ENCODE measurements at places on chromosomes 3 and 15.
A peak's percentile ranks its signal among the peaks of the same experiment; 100 is the strongest.

DNA sequence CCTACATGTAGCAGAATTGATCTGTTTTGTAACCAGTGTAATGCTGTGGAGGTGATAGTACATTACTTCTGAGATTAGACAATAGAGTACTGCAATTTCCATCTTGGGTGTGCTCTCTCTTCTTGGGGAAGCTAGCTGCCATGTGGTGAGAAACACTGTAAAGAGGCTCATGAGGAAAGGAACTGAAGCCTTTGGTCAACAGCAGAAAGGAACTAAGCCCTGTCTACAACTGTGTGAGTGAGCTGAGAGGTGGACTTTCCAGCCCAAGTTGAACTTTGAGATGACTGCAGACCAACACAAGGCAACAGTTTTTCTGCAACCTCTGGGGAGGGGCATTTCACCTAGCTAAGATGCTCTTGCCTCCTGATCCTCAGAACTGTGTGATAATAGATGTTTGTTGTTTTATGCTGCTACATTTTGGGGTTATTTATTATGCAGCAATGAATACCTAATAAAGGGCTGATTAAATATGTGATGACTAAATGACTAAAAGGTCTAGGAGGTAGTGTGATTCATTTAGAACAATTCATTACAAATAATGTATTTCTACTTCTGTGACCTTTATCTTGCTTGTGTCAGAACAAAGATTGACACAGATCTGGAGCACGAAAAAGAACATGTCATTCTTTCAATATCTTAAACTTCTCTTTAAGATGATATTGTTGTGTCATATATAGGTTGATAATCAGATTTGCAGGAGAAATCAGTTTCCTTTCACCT lies 121.6 kb upstream of the THRB start:
- no peak for DNase-seq

DNA sequence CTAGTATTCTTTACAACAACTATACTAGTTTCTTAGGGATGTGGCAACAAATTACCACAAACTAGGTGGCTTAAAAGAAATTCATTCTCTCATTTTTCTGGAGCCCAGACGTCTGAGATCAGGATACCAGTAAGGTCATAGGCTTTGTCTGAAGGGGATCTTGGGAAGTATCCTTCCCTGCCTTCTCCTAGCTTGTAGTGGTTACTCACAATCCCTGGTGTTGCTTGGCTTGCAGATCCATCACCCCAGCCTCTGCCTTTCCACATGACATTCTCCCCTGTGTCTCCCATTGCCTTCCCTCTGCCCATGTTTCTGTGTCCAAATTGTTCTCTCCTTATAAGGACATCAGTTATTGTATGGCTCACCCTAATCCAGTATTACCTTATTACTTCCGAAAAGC lies 24.3 kb upstream of the CLDN1 start:
- no peak for DNase-seq

GRCh38 chr3:189624130-189624529 lies 7.1 kb upstream of the TP63 start:
- no peak for DNase-seq

GRCh38 chr3:57952208-57952631 lies 56.0 kb upstream of the FLNB start:
- DNase-seq: peak; percentile 30

GRCh38 chr3:58574682-58575081 lies 2.5 kb downstream of the FAM107A start:
- DNase-seq: no peak

DNA sequence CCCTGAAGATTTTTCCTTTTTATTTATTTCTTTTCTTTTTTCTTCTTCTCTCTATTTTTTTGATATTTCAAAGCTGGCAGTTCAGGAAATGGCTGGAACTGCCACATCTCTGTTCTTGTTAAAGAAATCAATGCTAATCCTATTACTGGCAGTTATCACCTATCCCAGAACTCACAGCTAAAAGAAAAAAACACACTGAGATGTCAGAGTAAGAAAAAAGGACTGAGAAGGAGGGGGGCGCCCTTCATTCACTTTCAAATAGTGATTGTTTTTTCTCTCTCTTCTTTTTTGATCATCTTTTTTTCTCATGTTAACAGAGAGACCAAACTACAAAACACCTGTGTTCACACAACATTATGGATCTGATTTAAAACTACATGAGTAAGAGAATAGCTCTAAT lies 337.1 kb downstream of the IL20RB start:
- DNase-seq: no peak

DNA sequence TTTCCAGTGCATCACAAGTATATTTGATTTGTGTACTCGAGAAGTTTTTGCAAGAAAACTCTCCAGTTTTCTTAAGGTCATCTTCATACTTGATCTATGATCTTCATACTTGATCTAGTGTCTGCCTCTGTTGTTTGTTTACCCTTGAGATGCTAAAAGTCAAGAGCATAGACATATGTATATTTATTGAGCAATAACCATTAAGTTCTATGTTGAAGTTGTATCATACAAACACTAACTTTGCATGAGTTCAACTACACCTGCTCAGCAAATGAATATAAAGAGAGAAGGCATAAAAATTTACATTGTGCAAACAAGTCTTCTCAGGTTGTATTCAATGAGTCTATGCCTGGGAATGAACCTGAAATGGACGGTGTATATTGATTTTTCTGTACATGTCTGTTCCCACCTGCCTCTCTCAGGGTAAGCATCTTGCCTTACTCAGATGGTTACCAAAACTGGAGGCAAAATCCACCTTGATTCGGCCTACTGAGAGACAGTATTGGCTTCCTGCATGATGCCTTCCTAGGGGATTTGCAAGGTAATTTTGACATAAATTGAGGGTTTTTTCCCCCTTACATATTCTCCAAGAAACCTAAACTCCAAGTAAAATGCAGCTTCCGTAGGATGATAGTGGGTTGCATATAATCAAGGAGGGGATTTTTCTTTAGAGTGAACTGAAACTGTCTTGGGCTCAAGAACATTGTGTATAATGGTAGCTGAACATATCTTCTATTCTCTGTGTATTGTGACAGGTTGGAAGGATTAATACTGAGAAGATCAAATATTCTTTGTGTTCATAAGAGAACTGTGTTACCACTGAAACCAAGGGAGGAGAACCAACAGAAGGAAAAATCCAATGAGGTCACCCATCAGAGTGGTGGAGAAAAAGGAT lies 110.4 kb downstream of the FILIP1L start:
- no peak for DNase-seq

DNA sequence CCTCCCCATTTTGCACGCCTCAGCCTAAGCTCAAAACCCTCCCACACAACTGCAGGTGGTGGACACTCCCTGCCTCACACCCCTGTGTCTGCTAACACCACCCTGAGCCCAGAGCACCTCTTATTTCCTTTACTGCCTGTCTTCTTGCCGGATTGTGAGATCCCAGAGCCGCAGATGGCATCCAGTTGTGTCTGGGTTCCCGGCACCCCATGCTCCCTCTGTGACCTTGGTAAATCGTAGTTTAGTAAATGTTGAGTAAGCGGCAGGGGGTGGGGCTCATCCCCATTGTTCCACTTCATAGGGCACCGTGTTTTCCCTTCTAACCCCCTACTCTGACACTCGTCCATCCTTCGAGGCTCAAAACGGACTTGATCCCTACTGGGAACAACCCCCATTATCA lies 14.9 kb downstream of the SPINT1 start:
- DNase-seq: no peak

DNA sequence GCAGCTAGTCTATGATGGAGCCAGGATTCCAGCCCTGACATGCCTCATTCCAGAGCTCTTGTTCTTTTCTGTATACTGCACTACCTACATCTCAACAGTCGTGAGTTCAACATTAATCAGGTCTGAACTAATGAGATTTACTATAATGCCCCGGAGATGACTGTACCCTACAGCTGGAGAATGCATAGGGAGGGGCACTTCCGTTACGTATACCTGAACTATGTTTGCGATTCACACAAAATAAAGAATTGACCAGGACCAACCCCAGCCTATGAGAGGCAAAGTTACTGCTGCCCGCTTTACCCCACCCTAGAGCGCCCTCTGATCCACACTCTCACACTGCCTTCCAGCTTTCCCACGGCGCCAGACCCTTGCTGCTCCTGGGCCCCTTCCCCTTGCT lies 97.0 kb downstream of the IGF2BP2 start:
- no peak for DNase-seq

GRCh38 chr15:63056829-63057228 lies 14.3 kb downstream of the TPM1 start:
- no peak for DNase-seq

DNA sequence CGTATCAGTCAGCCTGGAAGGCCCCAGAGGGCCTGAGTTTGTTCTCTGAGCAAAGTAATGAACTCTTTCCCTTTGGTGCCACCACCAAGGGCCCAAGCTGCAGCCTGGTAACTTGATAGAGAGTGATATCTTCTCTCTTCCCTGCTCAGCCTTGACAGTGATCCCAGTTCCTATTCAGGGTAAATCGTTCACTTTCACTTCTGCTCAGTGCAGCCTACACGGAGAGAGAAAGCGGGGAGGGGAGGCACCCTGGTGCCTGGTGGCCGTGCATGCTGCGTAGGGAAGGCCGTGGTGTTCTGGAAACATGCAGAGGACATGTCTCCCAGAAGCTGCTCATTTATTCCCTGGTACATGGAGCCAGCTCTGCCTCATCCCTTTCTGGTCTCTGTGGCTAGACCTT lies 54.9 kb downstream of the KIF9 start:
- DNase-seq: peak; percentile 78

GRCh38 chr15:68730976-68731897 lies 89.5 kb downstream of the ANP32A start:
- DNase-seq: no peak

DNA sequence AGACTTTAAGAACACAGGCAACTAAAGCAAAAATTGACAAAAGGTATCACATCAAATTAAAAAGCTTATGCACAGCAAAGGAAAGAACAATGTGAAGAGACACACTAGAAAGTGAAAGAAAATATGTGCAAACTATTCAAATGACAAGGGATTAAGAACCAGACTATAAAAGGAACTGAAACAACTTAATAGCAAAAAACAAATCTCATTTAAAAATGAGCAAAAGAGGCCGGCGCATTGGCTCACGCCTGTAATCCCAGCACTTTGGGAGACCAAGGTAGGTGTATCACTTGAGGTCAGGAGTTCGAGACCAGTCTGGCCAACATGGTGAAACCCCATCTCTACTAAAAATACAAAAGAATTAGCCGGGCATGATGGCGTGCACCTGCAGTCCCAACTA lies 14.4 kb downstream of the NGLY1 start:
- DNase-seq: peak; percentile 27

DNA sequence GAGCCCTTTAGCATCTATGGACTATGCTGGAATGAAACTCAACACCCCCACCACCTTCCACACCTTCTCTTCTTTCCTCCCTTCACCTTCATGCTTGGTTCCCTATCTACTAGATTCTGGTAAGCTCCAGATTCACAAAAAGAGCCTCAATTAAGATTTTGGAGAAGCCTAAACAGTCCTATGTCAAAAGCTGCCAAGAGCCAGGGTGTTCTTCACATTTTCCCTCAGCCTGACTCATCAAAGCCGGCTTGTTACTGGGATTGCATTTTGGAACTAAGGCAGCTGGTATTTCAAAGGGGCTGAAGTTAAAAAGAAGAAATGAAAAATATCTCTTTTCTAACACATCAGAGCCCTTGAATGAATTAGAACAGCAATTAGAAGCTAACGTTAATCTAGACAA lies 247.7 kb downstream of the MYRIP start:
- no peak for DNase-seq

DNA sequence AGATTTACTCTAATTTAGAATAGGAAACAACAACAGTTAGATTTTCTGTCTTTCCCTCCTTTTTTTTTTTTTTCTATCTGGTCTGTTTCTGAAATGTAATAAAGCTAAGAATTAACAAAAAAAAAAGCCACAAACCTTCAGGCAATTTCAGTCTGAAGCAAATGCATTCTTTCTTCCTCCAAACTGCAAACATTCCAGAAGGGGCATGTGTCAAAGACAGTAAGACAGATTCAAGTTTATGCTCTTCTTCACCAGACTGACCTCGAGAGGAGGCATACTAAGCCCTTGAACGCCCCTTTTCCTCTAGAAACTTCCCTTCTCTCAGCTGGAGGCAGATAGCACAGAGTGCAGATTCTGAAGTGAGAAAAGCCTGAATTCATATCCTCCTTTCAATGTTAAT lies 654.6 kb upstream of the LMCD1 start:
- DNase-seq: no peak

DNA sequence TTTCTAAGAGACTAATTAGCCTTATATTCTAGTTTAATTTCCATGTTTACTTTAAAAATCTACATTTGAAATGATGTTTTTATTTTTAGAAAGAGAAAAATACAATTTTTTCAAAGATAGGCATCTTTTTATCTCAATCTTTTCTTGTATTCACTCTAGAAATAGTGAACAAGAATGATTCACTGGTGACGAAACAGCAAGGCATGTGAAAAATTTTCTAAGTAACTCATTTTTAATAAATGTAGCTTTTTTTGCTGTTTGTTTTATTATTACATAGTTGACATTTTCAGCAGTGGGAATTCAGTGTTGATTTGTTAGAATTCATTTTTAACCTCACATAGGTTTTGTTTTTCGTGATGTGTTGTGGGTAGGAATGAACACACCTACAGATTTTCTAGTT lies 1226.4 kb downstream of the NSUN3 start:
- no peak for DNase-seq

GRCh38 chr3:79392479-79392878 lies 375.3 kb downstream of the ROBO1 start:
- no peak for DNase-seq

DNA sequence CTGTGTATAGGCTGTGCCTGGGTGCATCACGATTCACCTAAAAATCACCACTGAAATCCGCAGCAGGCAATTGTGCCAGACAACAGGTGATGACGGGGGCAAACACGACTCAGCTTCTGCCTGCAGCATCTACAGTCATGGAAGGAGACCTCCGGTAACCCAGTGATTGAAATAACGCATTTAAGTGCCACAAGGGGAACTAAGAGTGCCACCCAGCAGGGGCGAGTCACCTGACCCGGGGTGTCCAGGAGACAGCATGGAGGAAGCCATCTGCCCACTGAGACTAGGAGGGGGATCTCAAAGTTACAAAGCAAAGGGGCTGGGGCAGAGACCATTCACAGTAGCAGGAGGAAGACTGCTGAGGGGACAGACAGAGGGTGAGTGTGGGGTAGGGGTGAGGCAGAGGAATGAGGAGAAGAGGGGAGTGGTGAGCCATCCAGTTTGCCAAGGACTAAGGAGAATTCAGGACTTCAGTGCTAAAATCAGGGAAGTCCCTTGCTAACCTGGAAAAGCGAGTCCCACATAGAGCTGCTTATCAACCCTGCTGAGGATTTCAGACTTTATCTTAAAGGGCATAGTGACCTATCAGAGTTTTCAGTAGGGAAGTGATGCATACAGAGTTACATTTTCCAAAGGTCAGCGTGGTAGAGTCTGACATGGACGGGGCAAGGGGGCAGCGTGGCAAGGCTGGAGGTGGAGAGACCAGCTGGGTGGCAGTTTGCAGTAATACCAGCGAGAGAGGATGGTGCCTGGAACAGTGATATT lies 256.7 kb upstream of the HES1 start:
- peak; percentile 46 for DNase-seq

DNA sequence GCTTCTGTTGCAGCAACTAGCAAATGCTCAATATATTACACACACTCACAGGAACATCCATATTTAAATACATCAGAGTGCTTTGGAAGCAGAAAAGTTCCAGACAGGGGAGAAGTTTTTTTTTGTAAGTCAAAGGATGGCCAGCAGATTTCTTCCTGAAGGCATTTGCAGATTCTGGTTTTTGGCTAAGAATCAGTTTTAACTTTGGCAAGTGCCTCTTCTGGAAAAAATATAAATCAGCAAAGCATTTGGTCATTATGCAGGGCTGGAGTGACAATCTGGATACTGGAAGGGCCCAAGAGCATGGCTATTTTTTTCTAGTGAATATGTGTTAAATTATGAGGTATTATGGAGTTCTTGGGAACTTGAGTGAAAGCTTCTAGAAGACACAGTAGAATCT lies 495.3 kb upstream of the ARPP21 start:
- DNase-seq: no peak

GRCh38 chr3:117622171-117622841 lies 912.7 kb downstream of the TUSC7 start:
- DNase-seq: peak; percentile 29
